ENCODE measurements at places on chromosomes 3 and 15. TPM values are rescaled to one million over a fixed set of nuclear protein-coding genes. Genes with fewer than 3 reads are reported as not detected.

The STOML1 gene
- total RNA-seq, result 4.8 TPM

The MOBP gene
- total RNA-seq, result not detected

The CLEC3B gene
- total RNA-seq, result 0.66 TPM

The CPNE9 gene
- total RNA-seq, result 0.32 TPM

The LARP6 gene
- 0.26 TPM for total RNA-seq

The TM6SF1 gene
- 0.54 TPM for total RNA-seq

The GATM gene
- total RNA-seq, result 1.7 TPM

The MEGF11 gene
- total RNA-seq, result not detected

The PLS1 gene
- 1.5 TPM for total RNA-seq

The SPESP1 gene
- 1.1 TPM for total RNA-seq

The IQCH gene
- 0.77 TPM for total RNA-seq

The TJP1 gene
- total RNA-seq, result not detected

The RAB11A gene
- total RNA-seq, result 143 TPM

The CGNL1 gene
- not detected for total RNA-seq

The GOLGA6D gene
- 0.16 TPM for total RNA-seq

The CILP gene
- 0.05 TPM for total RNA-seq

The DLL4 gene
- total RNA-seq, result not detected

The RPP25 gene
- 9.6 TPM for total RNA-seq

The PRSS50 gene
- 0.11 TPM for total RNA-seq

The SPINK8 gene
- total RNA-seq, result not detected

The TRPM1 gene
- not detected for total RNA-seq

DNA sequence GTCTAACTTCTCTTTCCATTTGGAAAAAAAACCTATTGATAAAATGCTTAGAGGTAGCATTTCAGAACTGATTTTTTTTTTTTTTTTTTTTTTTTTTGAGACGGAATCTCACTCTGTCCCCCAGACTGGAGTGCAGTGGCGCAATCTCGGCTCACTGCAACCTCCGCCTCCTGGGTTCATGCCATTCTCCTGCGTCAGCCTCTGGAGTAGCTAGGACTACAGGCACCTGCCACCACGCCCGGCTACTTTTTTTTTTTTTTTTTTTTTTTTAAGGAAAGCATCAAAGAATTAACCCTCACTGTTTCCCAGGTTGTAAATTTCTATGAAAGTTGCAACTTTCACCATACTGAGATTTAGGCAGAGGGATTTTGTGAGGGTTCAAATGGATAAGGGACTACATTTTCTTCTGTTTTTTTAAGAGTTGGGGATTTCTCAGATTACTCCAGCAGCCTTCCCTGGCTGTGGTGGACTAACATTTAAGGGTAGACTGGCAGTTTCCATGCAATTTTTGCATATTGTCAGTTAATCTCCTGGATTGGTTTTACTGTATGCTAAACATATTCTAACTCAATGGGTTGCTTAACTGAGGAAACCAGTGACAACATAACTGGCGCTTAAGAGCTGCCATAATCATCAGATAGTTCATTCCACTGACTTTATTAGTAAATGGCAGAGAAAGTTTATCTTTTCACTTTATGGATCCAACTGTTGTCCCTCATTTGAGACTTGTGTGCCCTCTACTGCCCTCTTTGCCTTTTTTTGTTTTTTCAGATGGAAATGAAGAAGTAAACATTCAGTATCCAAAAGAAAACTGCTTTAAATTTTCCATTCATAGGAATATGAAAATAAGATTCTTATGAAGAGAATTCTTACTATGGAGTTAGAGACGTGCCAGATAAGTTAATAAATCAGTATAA is 93.7 kb downstream of the NPTN start:
- no peak for ATAC-seq

GRCh38 chr3:25582242-25582641 is 82.5 kb downstream of the TOP2B start:
- ATAC-seq, result no peak

DNA sequence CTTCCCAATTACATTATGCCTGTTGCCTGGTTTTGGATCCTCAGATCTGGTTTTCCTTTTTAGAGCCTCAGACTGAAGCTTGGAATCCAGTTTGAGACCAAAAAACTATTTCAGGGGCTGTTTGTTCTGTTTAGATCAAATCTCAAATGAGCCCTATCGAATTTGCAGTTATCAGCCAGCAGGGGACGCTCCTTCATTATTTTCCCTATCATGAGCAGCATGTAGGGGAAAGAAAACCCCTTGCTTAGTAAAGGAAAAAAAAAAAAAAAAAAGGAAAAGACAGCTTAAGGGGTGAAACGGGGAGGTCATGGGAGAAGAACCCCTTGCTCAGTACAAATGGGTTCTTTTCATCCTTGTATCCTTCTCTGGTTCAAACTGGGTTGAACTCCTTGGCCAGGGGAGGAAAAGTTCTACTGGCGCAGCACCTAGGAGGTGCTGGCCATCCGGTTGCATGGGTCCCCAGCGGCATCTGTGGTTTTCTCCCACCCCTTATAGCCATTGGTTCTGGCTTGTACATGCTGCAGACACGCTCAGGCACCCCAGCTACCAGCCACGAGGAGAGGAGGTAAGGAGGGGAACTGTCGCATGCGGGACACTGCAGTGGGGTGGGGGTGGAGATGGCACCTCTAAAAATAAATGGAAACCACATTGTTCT is 1375.1 kb upstream of the ALCAM start:
- no peak for ATAC-seq

DNA sequence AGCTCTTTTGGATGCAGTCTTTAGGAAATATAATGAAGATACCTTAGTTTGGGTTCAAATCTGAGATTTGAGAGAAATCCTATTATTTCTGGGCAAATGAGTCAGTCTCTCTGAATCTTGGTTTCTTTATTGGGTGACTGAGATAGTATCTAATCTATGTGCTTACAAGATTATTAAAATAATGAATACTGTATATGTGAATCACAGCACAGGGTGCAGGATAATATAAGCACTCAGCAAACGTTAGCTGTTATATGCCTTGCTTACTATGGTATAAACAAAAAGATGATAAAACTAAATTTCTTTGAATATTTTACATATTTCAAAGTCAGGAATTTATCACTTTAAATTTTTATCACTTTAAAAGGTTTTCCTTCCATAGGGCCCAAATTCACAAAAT is 29.6 kb downstream of the FGF7 start:
- no peak for ATAC-seq

- no peak for ATAC-seq
Measured at GRCh38 chr3:150741497-150742140, 21.4 kb downstream of the SIAH2 start.

GRCh38 chr15:85497172-85497569 is 116.8 kb downstream of the AKAP13 start:
- no peak for ATAC-seq

- ATAC-seq, result no peak
Measured at GRCh38 chr15:95459273-95459672, 871.2 kb upstream of the NR2F2 start.

- ATAC-seq, result no peak
Measured at GRCh38 chr3:189295089-189295488, 123.3 kb downstream of the TPRG1 start.

- ATAC-seq, result peak; percentile 8
Measured at GRCh38 chr3:108125153-108125543, 34.3 kb upstream of the CD47 start.

GRCh38 chr3:37453393-37454389 is 279.3 kb upstream of the LRRFIP2 start:
- ATAC-seq, result no peak

GRCh38 chr15:80403712-80404056 is 498 bp upstream of the ARNT2 start:
- no peak for ATAC-seq

DNA sequence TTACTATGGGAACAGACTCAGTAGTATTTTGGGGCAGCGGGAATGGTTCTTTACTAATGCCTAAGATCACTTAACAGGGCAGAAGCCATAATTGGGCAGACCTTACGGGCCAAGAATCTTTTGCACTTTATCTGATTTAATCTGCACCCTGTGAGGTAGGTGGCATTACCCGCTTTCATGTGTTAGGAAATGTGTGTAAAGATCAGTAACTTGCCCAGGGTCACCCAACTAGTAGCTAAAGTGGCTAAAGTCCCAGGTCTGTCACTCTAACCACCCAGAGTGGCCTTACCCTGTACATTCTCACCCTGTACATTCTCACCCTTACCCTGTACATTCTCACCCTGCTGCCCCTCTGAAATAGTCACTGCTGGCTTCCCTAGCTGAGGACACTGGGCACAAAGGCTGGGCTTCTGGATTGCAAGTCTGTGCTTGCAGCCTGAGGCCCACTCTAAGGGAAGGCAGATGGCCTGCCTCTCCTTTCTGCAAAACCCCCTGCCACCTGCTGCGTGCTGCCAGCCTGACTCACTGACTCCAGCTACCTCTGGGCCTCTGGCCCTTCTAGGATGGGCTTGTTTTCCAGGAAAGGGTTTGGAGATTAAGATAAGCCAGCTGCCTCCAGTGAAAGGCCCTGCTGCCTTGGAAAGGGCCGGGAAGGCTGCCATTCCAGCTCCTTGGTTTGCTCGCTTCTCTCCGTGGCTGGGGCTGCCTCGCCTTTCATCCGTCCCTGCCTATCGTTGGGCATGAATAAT is 37.5 kb upstream of the MYZAP start:
- ATAC-seq, result no peak

- no peak for ATAC-seq
Measured at GRCh38 chr15:82263350-82263749, 732 bp downstream of the SAXO2 start.

- ATAC-seq, result peak; percentile 53
Measured at GRCh38 chr3:72549761-72550581, 298.3 kb downstream of the SHQ1 start.

- ATAC-seq, result no peak
Measured at GRCh38 chr3:133368371-133369067, 31.3 kb upstream of the BFSP2 start.

GRCh38 chr3:66177026-66177425 is 43.8 kb upstream of the SLC25A26 start:
- no peak for ATAC-seq

GRCh38 chr15:54884312-54884711 is 312.4 kb downstream of the RSL24D1 start:
- ATAC-seq, result no peak

DNA sequence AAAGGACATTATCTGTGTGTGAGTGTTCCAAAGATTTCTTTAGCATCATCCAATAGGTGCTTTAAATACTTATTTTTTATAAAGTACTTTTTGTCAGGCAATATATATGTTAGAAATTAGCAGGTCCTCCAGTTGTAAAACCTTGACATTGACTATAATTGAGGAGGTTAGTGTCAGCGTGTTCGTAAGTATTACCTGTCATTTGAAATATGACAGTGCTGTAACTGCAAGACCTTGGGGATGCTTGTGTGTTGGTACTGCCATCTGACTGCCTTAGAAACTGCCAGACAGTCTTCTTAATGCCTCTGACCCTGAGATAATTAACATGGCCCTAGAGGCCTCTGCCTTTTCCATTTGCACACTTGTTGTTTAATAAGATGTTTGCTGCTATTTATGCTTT is 170.7 kb downstream of the NAALADL2 start:
- ATAC-seq, result no peak

DNA sequence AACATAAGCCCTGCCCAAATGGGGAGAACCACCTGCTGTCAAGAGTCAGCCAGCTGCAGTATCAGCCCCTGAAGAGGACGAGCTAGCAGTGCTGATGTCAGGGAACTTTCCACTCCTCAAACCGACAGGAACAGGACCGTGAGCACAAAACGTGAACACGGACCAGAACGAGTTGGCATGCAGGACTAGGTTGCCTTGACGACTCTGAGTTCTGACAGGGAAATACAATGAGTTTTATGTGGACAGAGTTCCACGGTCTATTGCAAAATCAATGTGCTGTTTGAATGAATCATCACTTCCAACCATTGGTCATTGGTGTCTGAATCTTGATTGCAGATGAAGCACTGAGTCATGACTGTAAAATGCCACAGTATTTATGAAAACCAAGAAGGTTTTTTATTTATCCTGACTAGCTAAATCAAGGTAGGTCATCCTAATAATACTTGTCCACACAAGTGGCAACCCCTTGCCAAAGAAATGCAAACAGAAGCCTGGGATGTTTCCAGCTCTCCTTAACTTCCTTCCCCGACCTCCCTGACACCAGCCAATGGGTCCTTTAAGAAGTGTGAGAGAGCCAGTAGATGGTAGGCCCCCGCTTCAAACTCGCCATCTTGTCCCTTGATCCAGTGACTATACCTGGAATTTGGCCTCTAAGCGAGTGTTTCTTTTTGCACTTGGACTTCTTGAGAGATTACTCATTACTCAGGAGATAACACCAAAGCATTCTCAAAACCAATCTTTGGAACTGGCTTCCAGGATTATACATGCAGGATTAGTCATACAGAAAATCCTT is 119.6 kb downstream of the ASB7 start:
- ATAC-seq, result peak; percentile 56

- ATAC-seq, result no peak
Measured at GRCh38 chr15:65904301-65904700, 35.0 kb downstream of the RAB11A start.

DNA sequence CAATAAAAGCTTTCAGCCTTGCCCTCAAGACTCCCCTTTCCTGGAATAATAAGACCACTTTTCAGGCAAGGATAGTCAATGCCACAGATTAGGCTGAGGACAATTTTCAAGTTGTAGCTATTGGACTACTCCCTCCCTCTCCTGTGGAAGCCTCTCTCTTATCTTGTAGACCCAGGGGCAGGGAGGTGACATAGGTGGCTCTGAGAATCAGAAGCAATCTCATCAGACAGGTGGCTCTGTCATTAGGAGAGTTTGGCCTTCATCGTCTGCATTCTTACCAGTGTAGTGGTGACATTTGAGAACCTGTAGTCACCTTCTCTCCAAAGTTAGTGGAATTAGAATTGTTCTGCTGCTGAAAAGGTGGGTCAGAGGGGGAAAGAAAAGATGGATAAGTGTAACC is 80.0 kb downstream of the LARS2 start:
- ATAC-seq, result no peak

- no peak for ATAC-seq
Measured at GRCh38 chr3:160159341-160159740, 65.9 kb upstream of the C3orf80 start.

GRCh38 chr3:65151666-65152065 is 463.9 kb upstream of the ADAMTS9 start:
- no peak for ATAC-seq

- ATAC-seq, result no peak
Measured at GRCh38 chr3:62370858-62371719, 2.3 kb downstream of the FEZF2 start.

DNA sequence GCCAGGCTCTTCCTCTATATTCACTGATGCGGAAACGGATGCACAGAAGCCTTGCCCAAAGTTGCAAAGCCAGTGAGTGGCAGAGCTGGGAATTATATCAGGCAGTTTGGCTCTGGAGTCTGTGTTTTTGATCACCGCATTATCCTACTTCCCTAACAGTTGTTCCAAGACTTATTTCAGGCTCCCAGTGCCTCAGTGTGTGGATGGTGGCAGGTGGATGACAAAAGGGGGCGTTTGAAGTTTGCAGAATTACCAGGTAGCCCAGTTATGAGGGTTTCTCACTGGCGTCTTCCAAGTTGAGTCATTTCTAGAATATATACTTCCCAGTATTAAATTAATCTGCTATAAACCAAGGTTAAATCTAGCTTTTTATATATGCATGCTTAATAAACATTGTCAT is 81.0 kb downstream of the USP13 start:
- no peak for ATAC-seq

DNA sequence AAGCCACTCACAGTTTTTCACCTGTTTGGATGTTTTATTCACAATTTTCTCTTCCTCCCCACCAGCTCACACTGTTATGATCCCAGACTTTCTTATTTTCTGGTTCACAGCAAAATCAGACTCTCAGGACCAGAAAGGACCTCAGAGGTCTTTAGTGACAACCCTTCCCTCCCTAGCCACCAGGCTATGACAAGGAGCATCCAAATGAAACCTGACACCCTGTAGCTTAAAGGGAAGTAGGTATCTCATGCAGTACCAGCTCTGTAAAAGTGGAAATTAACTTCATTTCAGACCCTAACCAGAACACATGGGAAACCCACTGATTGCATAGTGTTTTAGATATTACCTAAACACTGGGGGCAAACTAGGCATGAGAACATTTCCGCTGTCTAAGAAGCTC is 45.3 kb downstream of the ATP13A5 start:
- ATAC-seq, result no peak

All from activated T-helper 17 cell treated with anti-CD3 and anti-CD28 coated beads, Interleukin-2, amount 50 U/mL, for 72 hours (primary cell).